ENCODE measurements at places on chromosomes 5 and 9. TPM values are rescaled to one million over a fixed set of nuclear protein-coding genes. Genes with fewer than 3 reads are reported as not detected.

FOXD4L5 gene
- total RNA-seq, result not detected

NUTM2G gene
- not detected for total RNA-seq

GRXCR2 gene
- total RNA-seq, result not detected

ACOT12 gene
- not detected for total RNA-seq

CFAP90 gene
- 0.13 TPM for total RNA-seq

C5 gene
- total RNA-seq, result 0.80 TPM

FNIP1 gene
- 19.1 TPM for total RNA-seq

FRMD3 gene
- total RNA-seq, result 0.13 TPM

C9 gene
- not detected for total RNA-seq

IFNA21 gene
- not detected for total RNA-seq

PTGR1 gene
- 101 TPM for total RNA-seq

All from epithelial cell of alveolus of lung (primary cell).